ENCODE measurements at places on chromosomes 11 and 22.

DNA sequence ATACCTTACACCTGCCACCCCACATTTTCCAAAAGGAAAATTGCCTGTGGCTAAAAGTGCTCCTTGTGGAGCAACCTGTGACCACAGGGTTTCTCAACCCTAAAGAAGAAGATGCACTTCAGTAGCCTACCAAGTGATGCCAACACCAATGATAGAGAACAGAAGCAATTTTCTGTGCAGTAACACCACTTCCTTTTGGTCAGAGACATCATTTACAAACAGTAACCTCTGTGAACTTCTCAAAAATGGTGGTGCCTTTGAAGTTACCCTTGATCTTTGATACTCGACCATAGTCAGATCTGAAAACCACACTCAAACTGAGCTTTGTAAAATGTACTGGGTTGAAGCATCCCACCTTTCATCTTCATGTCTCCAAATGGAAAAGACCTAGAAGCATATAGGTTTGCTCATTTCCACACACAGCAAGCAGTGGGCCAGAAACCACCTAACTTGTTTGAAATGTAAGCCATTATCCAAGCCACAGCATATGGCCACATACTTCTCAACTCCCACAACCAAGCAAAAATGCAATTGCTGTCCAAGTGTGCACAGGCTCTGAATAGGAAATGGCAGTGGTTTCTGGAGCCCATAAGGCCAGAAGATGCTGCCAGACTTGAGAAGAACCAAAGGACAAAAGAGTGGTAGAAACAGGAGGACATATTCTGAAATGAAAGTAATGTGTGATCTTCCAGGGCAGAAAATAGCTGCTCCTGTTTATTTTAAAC is 24.3 kb downstream of the MPPED2 start:
- no peak for DNase-seq

DNA sequence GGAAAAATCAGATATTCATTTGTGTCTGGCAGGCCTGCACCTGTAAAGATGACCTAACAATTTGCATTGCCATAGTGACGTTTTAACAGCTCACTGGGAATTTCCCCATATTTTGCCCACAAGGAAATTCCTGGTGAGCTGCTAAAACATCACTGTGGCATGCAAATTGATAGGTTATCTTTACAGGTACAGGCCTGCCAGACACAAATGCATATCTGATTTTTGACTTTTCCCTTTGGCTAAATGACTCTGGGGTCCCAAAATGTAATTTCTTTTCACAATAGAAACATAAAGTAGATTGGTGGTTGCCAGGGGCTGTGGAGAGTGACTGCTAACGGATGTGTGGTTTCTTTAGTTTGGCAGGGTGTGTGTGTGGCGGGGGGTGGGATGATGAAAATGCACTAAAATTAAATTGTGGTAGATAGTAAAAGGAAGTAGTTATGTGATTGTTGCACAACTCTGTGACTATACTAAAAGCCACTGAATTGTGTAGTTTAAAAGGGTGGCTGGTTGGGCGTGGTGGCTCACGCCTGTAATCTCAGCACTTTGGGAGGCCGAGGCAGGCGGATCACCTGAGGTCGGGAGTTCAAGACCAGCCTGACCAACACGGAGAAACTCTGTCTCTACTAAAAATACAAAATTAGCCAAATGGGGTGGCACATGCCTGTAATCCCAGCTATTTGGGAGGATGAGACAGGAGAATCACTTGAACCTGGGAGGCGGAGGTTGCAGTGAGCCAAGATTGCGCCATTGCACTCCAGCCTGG is 18.5 kb upstream of the FEZ1 start:
- DNase-seq: peak; percentile 54

DNA sequence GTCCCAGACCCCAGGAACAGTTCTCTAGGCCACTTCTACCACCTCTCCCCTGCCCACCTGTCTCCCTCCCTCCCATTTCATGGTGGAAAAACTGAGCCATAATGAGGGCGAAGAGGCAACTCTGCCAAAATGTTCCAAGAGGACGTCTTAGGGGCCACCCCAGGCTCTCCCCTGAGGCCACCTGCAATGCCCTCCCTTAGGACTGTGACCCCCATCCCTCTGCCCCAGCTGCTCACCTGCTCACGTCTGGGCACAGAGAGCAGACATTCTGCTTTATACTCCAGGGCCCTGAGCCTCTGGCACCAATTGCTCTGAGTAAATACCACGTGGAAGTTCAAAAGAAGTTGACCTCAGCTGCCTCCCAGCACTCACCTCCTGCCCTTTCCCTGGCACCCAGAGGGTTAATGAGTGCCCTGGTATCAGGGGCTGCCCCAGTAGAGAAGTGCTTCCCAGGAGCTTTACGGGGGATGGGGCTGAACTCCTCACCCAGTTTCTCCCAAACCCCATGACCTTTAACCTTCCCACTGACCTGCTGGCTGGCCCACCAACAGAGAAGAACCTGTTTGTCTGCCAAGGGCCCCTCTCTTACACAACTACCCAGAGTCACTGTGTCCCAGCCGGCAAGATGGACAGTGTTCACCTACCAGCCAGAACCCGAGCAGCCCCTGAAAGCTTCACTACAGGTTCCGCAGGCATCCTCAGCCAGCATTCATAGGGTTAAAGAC is 627 bp upstream of the APOA5 start:
- no peak for DNase-seq

- peak; percentile 6 for DNase-seq
These were observed 177.5 kb upstream of the GRIA4 start for GRCh38 chr11:105432241-105432995.

- DNase-seq: no peak
These were observed 135.1 kb downstream of the FDX1 start for GRCh38 chr11:110564676-110565356.

GRCh38 chr22:20034143-20034542 is 13.2 kb downstream of the TANGO2 start:
- DNase-seq: peak; percentile 17

- DNase-seq: no peak
These were observed 199.0 kb upstream of the NECTIN1 start for GRCh38 chr11:119928047-119928446.

DNA sequence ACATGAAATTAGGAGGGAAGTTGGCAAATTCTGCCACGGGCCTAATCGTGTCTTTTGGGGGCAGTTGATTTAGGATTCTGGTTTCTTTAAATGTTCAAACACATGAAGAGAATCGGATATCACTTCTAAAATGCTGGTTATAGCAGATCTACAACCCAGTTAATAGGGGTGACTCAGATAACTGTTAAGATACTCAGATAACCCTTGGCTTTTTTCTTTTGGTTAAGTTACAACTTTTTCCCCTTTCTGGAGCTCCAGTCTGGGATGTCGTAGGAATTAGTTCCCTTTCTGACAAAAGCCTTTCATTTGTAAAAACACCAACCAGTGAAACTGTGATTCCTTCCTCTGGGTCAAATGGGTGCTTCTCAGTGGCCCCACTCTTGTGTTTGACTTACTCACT is 976 bp downstream of the DEPDC7 start:
- DNase-seq: no peak

DNA sequence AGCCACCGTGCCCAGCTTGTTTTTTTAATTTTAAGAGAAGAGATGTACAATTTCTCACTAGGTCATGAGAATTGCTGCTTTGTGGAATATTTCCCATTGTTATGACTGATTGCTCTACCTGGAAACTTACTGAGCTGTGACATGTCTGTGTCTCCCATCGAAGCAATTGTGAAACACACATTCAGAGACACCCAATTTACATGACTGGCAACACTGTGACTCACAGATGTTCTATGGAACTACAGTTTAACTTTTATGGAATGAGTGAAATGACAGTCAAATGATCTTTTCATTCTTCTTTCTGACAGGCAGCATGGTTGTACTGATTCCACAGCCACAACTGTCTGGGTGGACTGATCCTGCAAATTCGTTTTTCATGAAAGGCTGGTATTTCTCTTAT is 32.3 kb downstream of the ELF5 start:
- peak; percentile 6 for DNase-seq

DNA sequence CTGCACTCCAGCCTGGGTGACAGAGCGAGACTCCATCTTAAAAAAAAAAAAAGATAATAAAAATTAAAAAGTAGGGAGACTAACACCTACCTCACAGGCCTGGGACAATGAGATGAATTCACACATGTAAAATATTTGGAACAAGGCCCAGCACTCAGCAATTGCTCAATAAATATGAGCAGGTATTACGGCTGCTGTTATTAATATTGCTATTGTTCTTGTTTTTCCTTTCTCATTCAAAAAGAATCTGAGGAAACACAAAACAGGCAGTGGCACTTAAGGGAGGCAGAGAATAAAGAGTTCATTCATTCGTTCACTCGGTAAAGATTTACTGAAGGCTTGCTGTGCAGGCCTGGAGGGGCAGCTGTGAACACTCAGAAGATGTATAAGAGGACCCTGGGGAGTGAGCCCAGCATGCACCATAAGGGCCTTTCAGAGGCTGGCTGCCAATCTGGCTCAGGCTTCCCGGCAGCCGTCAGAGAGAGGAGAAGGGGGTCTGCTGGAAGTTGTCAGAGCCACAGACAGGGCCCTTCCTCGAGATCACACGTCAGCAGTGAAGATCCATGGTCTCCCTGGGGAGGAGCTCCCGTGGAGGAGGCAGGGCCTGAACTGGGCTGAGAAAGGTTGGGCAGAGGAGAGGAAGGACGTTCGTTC is 51.6 kb upstream of the TCF20 start:
- no peak for DNase-seq

- no peak for DNase-seq
These were observed 4.3 kb upstream of the ZC3H7B start for GRCh38 chr22:41296826-41297667.

DNA sequence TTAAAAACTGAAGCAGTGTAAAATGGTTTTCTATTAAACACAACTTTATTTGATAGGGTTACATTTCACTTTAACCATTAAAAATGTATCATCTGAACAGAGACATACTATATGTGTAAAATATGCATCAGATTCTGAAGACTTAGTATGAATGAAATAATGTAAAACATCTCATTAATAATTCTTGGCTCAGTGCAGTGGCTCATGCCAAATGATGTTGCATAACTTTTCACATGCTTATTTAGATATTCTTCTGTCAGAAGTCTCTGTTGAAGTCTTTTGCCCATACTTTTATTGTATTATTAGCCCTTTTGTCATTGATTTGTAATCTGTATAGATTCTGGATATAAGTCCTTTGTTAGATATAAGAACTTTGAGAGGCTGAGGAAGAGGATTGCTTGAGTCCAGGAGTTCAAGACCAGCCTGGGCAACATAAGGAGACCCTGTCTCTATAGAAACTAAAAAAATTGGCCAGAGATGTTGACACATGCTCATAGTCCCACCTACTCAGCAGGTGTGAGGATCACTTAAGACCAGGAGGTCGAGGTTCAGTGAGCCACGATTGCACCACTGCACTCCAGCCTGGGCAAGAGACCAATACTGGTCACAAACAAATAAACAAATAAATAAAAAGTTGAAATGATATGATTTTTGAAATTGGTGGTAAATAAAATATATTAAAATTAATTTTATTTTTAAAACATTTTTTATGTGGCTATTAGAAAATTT is 73.8 kb upstream of the PARVA start:
- peak; percentile 64 for DNase-seq

DNA sequence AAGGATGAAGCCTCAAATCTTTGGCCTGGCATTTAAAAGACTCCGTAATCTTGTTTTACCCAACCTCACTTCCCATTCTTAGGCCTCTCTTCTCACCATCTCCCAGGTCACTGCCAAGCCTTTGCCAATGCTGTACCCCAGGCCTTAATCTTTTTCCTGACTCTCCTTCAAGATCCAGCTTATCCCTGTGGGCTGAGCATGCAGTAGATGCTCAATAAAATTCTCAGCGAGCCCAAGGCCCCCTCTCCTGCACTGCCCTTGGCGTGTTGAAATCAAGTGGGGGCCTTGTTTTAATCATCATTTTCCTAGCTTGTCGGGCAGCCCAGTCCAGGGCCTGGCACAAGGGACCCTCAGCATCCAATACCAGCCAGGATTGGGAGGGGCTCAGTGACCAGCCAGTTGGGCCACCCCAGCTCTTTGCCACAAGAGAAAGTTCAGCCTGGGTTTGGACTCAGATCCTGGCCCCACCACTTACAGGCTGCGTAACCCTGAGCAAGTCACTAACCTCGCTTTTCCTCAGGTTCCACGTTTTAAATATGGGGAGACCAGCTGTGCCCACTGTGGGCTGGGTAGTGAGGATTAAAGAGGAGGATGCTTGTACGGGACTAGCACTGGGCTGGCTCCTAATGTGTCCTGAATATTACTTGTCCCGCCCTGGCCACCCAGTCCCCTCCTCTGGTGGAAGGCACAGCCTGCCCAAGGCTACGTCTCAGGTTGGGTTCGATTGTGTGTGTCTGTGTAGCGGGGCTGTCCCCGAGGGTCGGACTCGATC is 943 bp upstream of the YWHAH start:
- DNase-seq: no peak

- DNase-seq: no peak
These were observed 670 bp downstream of the SC5D start for GRCh38 chr11:121293288-121293594.

DNA sequence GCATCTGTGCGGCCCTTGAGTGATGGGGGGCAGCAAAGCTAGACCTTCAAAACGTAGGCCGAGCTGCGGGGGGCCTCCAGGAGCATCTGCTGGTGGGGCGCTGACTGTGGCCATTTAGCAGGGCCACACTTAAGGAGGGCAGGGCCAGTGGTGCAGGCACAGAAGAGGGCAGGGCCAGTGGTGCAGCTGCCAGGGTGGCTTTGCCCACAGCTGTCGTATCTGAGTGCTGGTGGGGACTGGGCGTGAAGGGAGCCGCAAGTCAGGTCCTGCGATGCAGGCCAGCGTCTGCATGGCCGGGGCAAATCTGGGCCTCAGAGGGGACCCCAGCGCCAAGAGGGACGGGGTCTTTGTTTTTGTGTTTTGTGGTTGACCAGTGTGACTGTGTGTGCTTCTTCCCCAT is 27.7 kb downstream of the RNH1 start:
- no peak for DNase-seq

- no peak for DNase-seq
These were observed 115.4 kb downstream of the KIAA1671 start for GRCh38 chr22:25067851-25068421.

DNA sequence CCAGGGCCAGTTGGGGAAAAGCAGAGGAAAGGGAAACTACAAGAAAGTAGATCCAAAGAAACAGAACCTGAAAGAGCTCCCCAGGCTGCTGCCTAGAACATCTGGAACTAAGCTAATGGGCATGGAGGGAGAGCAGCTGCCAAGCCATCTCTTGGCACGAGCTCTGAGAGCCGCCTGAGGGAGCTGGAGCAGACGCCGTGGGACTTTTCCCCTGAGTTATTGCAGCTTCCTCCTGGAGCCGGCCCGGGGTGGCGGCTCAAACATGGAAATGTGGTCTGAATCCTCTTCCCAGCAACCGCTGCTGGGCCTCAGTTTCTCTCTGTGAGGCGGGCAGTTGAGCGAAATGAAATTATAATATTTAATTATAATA is 41.8 kb downstream of the LIF start:
- peak; percentile 68 for DNase-seq

- DNase-seq: no peak
These were observed 28.0 kb downstream of the MYBPC3 start for GRCh38 chr11:47324520-47324919.

DNA sequence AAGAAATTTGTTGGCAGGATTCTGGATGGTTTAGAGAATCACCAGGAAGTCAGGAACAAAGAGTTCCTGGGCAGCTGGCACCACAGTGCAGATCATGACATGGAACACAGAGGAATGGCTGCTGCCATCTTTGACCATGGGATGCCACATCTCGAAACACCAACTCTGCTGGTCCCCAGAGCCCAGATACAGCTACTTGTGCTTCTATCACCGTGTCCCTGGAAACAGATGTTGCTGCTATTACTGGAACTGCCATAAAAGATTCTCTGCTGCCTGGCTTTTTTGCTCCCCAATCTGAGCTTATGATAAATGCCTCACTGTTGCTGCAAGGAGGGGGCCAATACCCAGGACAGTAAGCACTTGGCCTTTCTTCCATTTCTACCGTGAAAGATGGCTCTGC is 185.2 kb downstream of the CSNK2A3 start:
- DNase-seq: no peak

Measured in amniotic epithelial cell (primary cell).